ENCODE measurements at places on chromosomes 7 and 10.

DNA sequence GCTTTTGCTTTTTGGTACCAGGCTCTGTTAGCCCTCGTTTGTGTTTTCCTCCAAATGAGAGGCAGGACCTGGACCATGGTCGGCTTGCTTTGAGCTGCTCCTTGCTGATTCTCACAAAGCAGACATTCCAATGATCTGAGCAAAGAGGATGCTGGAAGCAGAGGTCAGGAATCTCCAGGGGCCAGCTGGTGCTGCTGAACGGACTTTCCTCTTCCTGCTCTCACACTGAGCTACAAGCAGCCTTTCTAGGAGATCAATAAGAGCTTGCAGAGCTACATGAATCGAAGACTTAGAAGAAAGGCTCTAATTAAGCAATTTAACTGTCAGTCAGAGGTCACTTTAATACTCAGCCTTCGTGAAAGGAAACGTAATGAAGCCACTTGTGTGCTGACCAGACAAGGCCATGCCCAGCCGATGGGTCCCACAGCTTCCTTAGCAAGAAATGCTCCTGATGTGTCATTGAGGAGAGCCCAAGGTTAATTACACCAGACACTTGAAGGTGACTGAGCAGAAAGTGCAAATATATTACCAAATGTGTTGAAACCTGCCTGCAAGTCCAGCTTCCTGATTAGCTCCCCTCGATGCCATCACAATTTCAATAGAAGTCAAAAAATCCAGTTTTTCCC lies 151.3 kb upstream of the RSU1 start:
- DNase-seq: no peak

DNA sequence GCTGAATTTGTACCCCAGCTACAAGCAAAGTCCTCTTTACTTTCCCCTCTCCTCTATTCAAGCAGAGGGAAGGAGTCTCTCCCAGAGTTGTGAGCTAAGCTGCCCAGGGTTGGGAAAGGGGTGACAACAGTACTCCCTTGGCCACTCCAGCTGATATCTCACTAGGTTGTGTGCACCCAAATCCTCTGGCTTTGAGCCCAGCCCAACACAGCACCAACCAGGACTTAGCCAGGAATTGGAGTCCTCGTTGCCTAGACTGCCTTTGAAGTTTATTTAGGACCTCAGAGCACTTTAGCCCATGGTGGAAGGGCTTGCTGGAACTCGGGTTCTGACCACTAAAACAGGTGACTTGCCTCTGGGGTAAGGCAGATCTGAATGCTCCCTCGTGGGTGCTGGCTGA lies 35.7 kb upstream of the DYNC1I1 start:
- no peak for DNase-seq

- no peak for DNase-seq
These were observed 814 bp downstream of the MEST start for GRCh38 chr7:130492523-130493274.

GRCh38 chr7:151056666-151057505 lies 811 bp downstream of the CDK5 start:
- no peak for DNase-seq

DNA sequence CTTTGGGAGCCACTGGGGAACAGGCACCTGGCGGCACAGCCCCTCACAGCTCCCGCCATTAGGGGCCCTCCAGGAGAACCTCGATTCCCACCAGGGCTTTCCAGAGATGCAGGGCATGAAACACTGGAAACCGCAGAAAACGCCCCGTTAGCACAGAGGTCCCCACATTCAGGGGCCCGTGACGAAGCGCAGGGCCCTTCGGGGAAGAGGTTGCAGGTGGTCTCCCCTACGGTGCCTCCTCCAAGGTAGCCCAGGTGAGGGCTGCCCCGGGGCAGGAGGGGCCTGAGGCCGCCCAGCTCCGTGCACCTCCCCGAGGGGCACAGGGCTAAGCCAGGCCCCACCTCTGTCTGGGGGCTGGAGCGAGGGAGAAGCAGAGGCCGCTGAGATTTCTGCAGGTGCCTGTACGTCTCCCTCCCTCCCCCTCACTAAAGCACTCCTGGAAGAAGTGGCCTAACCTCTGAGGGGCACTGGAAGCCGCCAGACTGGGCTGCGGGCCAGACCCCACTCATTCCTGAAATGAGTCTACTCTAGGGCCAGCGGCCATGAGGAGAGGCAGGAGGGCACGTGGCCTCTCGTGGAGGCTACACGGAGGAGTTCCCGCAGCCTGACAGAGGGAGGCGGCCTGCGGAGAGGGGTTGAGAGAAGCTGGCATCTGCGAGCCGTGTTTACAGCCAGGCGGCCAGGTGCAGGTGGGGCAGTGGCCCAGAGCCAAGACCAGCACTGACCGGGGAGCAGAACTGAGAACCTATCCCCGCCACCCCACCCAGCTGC lies 6.9 kb downstream of the PDGFA start:
- DNase-seq: no peak

DNA sequence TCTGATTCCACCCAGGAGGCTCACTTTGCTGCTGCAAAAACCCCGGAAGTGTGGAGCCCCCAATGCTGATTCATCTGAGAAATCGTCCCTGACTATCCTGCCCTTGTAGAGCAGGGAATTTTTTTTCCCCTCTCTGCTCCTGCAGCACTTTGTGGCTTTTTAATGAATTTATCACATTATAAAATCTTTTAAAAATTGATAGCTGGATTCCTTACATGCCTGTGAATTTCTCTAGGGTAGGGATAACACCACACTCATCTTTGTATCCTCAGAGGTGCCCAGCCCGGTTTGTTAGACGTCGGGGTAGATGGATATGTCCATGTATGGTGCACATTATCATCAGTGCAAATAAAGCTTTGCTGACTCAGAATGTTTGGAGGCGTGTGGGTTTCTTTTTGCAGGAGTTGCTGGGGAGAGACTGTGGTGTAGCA lies 185.7 kb downstream of the STK31 start:
- DNase-seq: no peak

DNA sequence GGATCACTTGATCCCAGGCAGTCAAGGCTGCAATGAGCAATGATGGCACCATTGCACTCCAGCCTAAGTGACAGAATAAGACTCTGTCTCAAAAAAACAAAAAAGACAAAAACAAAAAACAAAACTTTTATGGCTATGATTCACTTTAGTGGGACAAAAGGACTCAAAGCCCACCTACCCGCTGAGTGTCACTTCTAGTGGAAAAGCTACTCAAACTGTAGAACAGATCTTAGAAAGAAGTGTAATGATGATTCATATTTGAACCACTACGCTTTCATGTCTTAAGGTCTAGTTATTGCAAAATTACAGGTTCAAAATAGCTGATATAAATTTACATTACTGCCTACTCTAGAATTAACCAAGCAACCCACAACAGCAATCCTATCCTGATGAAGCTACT lies 47.1 kb upstream of the OTUD1 start:
- DNase-seq: no peak

- peak; percentile 65 for DNase-seq
These were observed 8.6 kb downstream of the GPRIN2 start for GRCh38 chr10:46547541-46548497.

DNA sequence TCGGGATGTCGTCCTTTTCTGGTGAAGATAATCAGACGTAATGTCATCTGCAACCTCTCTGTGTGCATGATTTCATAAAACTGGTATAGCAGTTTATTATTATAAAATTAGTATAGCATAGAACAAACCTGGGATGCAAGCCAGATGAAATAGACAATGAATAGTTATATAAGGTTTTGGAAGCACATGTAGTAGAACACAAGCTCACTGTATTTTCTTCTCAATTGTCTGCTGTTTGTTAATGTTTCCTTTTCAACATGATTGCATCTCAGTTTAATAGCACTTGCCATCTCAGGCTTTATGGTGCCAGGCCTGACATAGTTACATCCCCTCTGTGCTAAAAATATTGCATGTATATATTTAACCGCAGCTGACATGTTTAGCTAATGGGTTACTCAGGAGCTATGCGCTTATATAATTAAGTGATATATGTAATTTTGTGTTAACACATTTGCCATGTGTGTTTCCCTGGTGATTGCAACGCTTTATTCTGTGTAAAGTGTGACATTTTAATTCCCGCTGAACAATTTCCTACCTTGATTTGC lies 132.7 kb downstream of the ARID5B start:
- DNase-seq: no peak

DNA sequence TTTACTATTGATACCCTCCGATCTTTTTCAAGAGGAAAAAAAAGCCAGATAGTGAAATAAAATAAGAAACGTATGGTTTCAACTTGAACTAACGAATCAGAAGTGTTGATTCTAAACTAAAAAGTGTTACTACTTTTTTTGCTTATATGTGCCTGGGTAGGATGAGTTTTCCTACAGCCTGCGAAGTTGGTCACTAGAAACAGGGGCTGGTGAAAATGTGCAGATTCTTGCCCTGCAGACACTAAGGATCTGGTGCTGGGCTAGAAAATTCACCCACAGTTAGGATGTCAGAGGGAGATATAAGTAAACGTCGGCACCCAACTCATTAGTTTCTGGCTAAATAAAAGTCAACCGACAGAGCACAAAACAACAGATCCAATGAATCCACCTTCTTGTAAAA lies 298.7 kb upstream of the NFE2L3 start:
- DNase-seq: no peak

- no peak for DNase-seq
These were observed 200.3 kb upstream of the SVIL start for GRCh38 chr10:29835055-29835454.

- no peak for DNase-seq
These were observed 97.4 kb downstream of the ZRANB1 start for GRCh38 chr10:125039354-125039769.

DNA sequence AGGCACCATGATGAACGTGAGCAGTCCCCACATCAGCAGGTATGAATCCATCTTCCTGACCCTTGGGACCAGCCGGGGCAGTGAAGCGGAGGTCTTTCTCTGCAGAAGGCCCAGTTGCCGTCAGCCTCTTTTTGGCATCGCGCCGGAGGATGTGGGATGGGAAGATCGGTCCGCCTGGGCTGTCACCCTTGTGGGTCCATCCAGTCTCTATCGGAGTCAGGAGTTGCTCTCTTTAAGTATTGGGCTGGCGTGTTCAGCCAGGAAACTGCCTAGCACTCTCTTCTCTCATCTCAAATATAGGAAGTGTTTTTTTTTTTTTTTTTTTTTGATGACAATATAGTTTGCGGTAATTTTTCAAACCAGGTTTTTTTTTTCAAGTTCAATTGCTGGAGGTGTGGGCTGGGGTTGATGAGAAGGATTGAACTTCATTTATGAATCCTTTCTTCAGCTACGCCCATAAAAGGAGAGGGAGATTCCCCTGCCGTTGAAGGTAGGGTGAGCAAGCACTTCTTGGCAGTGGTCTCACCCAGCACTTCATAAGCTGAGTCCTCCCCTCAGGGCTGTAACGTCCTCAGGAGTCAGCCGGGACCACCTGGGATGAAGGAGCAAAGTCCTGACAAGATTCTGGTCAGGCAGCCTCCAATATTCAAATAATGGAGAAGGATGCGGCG lies at the start of gene IL2RA:
TSS of gene IL2RA (minus strand) at position 267 of the 671 bp plus-strand sequence. CDS start at position 51, 216 bp downstream.
- no peak for DNase-seq

- no peak for DNase-seq
These were observed 80.9 kb downstream of the ABLIM1 start for GRCh38 chr10:114577133-114577532.

DNA sequence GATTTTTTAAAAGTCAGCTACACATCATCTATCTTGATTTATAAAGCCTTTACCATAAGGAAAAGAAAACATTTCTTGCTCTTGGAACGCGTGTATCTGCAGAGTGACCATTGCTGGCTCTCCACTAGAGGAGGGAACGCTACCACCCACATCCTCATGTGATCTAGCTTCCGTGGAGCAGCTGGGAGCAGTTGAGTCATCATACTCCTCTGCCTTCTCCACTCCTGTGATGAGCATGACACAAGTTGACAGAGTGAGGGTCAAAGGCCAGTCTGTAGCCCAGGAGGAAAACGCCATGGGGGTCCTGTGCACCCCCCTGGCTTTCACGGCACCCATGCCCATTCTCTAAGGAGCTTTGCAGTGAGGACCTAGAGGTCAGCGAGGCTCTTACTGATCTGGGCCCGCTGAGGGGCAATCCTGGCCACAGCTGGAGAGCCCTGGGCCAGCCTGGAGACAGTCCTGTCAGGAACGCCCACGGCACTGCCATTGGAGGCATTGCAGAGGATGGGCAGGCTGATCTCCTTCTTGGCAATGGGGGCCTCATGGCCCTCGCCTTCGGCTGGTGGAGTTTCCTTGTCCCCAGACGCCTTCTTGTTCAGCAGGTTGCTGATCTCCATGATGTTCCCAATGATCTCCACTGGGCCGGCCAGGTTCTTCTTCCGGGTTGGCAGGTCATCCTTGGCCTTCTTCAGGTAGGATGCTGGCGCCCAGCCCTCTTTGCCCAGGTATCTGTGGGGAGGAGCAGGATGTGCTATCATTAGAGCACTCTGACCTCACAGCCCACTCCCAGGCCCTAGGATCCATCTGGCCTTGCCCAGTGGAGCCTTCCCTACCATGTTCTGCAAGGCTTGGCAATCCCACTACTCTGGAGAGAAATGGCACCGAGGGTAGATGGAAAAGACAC lies 119.2 kb downstream of the NEURL1 start:
- no peak for DNase-seq

Measured in type B pancreatic cell (in vitro differentiated cells).